ENCODE measurements at places on chromosomes 3 and 15.

DNA sequence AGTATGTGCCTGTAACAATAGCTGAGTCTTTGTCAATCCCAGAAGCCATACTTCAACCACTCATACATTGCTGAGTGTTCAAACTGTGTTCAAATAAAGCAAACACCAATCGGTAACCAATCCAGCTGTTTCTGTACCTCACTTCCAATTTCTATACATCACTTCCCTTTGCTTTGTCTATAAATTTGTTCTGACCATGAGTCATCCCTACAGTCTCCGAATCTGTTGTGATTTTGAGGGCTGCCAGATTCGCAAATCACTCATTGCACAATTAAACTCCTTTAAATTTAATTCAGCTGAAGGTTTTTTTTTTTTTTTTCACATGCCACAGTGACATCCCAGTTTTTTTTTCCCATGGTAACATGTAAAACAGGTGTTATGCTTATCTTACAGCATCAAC is 870.3 kb downstream of the NAALADL2 start:
- DNase-seq: no peak

DNA sequence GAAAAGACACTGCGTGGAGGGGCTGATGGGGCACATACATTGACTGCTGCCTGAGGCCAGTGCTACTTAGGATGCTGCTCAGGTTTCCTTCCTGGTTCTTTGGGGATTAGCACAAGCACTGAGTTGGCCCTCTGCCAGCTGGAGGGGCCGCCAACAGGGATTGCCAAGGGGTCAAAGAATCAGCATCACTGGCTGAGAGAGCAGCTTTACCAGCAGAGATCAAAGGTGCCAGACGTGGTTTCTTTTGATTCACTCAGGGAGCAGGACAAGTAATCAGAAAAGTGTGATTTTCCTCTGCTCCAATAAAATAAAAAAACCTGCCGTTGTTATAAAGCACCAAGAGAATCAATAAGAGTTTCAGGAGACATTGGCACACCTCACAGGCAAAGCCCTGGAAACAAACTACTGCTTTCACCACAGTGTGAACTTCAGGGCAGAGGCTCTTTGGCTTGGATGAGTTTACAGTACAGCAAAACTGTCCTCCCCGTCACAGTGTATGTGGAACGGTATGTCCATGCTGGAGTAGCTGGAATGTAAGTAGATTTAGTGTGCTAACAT is 45.8 kb upstream of the FSIP1 start:
- DNase-seq: no peak

GRCh38 chr15:79248183-79248582 is 34.3 kb upstream of the ANKRD34C start:
- no peak for DNase-seq

- no peak for DNase-seq
These were observed 1114.8 kb downstream of the ROBO2 start for GRCh38 chr3:78154521-78155186.

DNA sequence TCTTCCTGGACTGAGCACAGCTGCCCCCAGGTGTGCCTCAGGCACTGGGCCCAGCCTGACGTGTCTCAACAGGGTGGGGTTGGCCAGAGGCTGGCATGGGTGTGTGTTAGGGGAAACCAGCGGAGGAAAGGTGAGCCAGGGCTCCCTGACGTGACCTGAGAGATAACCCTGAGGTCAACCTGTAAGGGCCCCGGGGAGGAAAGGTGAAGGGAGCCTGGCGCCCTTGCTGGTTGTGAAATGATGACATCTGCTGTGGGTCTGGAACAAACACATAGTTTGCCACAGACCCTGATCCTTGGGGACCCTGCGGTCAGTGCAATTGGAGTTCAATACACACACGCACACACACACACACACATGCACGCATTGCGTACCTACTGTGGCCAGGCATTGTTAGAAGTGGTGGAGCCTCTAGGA is 100.2 kb upstream of the TLE3 start:
- no peak for DNase-seq

- DNase-seq: no peak
These were observed 155.6 kb downstream of the NECTIN3 start for GRCh38 chr3:111227216-111227615.

GRCh38 chr3:354432-354831 is 157.9 kb downstream of the CHL1 start:
- DNase-seq: peak; percentile 21

DNA sequence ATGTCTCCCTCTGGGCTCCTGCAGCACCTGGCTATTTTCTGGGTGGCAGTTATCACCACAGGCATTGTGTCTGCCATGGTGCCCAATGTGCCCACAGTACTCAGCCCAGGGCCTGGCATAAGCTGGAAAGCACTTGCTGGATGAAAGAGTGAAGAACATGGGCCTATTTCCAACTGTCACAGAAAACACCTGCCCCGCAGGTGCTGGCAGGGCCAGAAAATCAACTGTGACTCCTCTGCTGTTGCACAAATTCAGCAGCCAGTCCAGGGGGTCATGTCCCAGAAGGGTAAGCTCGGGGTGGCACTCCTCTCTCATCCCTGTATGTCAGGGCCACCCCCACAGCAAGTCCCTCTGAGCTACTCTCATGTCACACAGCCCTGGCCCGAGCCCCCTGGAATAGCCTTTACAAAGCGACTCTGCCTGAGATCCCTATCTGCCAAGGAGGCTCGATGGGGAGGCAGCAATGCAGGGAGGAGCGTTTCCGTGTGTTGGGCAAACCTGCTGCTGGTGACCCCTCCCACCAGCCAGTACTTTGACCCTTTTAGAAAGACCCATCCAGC is 16.9 kb downstream of the ITIH3 start:
- DNase-seq: no peak

GRCh38 chr3:104429727-104430126 is 937.0 kb upstream of the ALCAM start:
- DNase-seq: no peak

DNA sequence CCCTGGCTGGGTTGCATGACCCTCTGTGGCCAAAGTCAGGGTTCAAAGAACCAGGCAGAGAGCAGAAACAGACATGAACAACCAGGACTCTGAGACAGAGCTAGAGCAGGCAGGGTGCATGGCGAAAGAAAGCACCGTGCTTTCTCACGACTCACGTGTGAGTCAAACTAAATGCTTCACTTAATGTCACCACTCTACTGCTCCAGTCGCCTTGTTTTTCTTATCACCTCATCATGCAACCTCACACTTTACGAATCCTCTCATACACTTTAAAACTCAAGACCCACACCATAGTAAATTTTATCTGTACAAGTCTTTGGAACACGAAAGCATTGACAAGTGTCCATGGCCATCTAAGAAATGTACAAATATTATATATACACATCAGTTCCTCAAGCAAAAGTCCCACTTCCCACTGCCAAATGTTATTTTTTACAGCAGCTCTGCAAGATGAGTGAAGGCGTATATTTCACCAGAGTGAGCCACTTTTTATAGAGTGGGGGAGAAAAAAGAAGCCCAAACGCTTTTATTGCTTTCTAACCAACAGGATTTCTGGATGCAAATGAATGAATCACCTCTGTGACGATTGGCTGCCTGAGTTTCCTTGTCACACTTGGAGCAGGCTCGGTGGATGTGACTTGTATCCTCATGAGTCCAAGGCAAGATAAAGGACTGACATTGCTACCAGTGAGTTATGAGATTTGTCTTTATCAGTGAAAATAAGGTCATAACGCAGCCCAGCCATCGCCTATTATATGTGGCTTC is 16.0 kb upstream of the MEGF11 start:
- no peak for DNase-seq

DNA sequence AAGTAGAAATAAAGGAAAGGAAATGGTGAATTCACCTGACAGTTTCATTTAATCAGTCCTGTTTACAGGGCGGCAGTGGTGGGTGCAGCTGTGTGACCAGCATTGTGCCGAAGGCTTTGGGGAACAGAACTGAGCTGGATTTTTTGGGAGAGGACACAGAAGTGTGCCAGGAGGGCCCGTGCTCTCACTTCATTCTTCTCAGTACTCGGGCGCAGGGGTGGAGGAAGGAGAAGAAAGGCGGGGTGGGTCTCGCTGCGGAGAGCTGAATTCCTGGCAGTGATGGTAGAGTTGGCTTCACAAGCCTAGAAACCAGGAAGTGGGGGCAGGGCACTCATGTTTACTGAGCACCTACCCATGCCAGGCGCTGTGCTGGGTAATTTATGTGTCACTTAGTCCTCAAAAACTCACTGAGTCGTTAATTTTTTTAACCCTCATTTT is 64.6 kb downstream of the CRTC3 start:
- DNase-seq: peak; percentile 83

GRCh38 chr3:62375655-62376453 is 2.5 kb upstream of the FEZF2 start:
- DNase-seq: no peak
